ENCODE measurements at places on chromosomes 1 and 21.
A peak's percentile ranks its signal among the peaks of the same experiment; 100 is the strongest.

GRCh38 chr1:63794939-63795378 is 21.1 kb downstream of the ROR1 start:
- DNase-seq, result no peak

- peak; percentile 96 for DNase-seq
Measured at GRCh38 chr1:19485362-19486187, at the start of gene CAPZB. CAPZB (minus strand) TSS chr1:19485539; CDS start chr1:19485438, 101 bp downstream.

DNA sequence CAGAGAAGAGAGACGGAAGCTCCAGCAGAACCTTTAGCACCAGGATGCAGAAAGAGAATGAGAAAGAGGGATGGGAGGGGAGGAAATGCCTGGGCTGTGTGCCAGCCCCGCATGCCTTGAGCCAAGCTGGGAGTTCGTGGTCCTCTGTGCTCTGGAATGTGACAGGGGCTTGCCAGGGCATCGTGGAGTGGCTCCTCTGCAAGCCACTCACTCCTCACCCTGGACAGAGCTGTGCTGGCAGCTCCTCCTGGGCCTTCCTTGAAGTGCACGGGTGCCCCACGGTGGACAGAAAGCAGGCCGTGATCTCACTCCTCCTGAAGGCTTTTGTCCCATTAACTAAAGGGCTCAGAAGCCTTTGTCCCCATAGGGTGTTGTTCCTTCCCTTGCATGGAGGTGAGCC is 34.8 kb upstream of the PRELP start:
- DNase-seq, result peak; percentile 93

GRCh38 chr21:44589586-44590305 is 2.6 kb downstream of the KRTAP10-6 start:
- no peak for DNase-seq

DNA sequence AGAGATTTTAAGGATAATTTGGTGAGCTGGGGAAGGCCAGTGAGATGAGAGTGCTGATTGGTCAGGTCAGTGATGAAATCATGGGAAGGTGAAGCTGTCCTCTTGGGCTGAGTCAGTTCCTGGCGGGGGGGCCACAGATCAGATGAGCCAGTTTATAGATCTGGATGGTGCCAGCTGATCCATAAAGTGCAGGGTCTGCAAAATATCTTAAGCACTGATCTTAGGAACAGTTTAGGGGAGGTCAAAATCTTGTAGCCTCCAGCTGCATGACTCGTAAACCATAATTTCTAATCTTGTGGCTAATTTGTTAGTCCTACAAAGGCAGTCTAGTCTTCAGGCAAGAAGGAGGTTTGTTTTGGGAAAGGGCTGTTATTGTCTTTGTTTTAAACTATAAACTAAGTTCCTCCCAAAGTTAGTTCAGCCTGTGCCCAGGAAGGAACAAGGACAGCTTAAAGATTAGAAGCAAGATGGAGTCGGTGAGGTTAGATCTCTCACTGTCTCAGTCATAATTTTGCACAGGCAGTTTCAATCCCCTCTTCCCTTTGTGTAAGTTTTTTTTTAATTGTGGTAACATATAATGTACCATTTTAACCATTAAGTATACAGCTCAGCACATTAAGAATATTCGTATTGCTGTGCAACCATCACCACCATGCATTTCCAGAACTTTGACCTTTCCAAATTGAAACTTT is 39.4 kb downstream of the PTAFR start:
- DNase-seq, result no peak

DNA sequence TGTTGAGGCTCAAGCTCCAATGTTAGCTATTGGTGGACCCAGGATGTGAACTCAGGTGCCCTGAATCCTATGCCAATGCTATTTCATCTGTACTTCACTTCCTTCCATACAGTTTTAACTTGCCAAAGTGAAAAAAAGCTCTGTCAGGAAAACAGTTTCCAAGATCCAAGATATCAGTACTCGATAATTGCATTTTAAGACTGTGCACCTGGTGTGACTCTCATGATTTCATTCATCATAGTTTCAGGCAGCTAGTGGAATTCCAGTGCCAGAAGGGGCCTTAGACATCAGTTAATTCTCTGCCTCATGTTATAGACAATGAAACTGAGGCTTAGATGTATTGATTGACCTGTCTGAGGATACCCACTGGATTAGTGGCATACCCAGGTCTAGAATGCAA is 26.5 kb upstream of the LEPR start:
- DNase-seq, result no peak

GRCh38 chr1:52632732-52633290 is at the start of gene SHISAL2A:
SHISAL2A (plus strand) TSS chr1:52633168; CDS start chr1:52633494, 326 bp downstream.
- DNase-seq, result peak; percentile 13

DNA sequence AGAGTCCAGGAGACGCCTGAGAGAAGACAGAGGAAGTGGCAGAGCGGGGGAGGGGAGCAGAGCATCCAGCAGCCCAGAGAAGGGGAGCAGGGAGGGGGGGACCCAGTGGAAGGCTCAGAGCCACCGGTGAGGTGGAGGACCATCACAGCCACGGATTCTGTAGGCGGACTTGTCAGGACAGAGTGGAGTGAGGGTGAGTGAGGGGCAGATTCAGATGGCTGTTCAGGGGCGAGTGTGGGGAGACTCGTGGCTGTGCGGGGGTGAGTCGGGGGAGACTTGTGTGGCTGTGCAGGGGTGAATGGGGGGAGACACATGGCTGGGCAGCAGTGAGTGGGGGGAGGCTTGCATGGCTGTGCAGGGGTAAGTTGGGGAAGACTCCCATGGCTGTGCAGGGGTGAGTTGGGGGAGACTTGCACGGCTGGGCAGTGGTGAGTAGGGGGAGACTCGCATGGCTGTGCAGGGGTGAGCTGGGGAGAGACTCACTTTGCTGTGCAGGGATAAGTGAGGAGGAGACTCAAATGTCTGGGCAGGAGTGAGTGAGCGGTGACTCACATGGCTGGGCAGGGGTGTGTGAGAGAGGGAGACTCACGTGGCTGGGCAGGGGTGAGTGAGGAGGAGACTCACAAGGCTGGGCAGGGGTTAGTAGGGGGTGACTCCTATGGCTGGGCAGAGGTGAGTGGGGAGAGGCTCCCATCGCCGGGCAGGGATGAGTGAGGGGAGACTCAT is 56.8 kb upstream of the ABCG1 start:
- no peak for DNase-seq

- peak; percentile 31 for DNase-seq
Measured at GRCh38 chr21:32359719-32360260, 33.0 kb downstream of the URB1 start.

DNA sequence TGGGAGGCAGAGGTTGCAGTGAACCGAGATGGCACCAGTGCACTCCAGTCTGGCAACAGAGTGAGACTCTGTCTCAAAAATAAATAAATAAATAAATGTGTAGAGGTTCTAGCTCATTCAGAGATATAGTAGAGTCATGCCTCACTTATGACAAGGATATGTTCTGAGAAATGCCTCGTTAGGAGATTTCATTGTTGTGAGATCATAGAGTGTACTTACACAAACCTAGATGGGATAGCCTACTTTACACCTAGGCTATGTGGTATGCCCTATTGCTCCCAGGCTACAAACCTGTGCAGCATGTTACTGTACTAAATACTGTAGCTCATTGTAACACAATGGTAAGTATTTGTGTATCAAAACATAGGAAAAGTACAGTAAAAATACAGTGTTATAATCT is 155.3 kb upstream of the JUN start:
- no peak for DNase-seq

DNA sequence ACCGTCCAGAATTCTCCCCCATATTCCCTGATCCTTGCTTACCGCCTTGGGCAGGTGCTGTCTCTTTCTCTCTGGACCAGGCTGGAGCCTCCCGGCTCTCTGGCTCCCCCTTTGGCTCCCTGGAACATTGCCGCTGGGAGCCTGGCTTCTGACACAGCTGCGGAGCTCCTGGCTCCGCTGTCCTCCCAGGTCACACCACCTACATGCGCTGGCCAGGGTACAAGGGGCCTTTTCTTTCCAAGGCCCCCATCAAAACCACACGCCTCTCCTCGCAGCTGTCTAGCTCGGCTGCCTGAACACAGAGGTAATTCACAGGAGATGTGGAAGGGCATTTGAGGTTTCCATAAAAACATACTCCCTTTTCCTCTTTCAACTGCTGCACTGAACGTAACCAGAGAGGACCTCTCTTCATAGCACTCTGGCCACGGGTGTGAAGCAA is 7.5 kb upstream of the ZNF648 start:
- DNase-seq, result peak; percentile 39

GRCh38 chr1:222034790-222035189 is 292.9 kb upstream of the DUSP10 start:
- DNase-seq, result no peak

GRCh38 chr1:206101351-206102045 is 15.7 kb downstream of the AVPR1B start:
- no peak for DNase-seq

- DNase-seq, result no peak
Measured at GRCh38 chr1:229043115-229043514, 227.8 kb upstream of the RAB4A start.

- peak; percentile 86 for DNase-seq
Measured at GRCh38 chr1:204975568-204976235, 67.3 kb upstream of the CNTN2 start.

DNA sequence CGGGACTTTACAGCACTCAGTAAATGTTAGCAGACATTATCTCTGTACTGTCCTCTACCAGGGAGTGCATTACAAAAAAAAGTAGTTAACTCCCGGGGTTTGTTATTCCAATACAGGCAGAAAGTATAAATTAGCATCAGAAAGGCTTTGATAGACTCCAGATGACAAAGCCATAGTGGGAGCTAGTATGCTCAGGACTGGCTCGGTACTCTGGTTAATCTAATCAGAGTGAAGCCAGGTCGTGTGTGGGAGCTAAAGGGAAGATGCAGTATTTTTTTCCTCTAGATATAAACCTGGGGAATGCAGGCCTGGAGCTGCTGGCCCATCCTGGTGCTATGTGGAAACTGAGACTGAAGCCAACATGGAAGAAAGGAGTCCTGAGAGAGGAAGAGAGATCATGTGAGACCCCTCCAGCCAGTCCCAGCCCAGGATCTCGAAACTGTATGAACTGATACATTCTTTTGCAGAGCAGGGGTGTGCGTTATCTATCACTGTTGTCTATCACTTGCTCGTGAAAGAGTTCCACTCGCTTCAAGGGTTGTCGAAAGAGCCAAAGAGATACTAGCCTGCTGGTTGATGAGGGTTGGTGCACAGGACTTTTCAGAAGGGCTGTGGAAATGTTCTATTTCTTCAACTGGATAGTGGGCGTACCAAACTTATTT is 125.8 kb downstream of the PLPP3 start:
- DNase-seq, result no peak

DNA sequence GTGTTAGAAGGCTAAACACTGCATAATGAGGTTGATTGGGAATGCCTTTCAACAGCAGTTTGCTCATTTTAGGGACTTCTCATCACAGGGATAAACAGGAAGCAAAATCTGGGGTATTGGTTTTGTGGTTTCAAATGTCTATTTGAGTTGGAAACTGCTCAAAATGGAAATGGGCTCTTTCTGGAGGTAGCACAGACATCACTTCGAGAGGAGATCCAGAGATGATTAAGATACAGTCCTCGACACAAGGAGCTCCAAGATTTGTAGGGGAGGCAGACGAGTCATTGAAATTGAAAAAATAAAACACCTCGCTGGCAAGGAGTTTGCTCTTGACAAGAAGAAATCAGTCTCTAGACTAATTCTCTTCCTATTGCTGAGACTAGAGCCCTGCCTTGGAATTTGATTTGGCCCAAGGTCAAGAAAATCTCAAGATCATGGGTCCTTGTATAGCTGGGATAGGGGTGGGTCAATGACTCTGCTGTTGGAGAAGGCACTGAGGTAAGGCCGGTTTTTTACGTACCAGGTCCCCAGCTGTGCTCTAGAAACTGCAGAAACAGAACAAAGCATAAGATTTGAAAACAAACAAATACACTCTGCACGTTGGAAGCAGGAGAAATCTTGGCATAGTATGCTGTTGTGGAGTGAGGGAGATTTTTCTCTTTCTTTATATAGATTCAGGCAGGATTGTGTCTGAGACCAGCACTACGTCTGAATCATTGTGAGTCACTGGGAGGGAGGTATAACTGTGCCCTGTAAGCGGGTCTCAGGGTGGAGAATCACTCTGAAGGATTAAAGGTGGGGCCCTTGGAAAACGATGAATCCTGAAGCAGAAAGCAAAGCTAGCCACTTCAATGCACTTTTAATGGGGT is 17.7 kb upstream of the KLHDC8A start:
- peak; percentile 74 for DNase-seq
